ENCODE measurements at places on chromosomes 5 and 9.

DNA sequence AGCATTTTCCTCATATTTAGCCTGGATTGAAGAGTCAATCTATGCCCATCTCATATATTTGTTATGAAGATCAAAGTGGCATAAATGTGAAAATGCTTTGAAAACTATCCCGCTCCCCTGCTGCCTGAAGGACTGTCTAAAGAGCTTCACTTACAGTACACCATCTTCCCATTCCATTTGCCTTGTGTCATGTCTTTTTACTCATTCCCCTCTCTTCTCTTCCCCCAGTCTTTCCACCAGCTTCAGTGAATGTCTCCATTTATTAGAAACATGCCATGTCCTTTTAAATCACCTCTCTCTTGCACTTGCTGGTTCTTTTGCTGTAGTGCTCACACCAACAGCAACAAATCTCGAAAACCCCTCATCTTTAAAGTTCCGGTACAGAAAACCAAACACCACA lies 192.7 kb upstream of the SGCD start:
- no peak for DNase-seq

DNA sequence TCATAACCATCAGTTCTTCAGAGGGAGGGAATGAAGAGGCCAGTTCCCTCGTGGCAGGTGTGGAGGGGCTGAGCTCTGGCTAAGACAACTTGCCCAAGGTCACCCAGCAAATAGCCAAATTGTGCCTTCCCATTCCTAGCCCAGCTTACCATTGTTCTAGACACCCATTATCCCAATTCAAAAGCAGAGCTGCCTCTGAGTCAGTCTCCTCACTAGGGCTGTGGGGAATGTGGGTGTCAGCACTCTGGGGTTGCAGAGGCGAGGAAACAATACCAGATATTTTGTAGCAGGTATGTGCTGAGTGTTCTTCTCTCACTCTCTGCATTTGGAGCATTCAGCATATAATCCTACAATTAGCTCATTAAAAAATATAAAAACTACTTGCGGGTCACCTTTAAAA lies 270.8 kb downstream of the PSAT1 start:
- no peak for DNase-seq

DNA sequence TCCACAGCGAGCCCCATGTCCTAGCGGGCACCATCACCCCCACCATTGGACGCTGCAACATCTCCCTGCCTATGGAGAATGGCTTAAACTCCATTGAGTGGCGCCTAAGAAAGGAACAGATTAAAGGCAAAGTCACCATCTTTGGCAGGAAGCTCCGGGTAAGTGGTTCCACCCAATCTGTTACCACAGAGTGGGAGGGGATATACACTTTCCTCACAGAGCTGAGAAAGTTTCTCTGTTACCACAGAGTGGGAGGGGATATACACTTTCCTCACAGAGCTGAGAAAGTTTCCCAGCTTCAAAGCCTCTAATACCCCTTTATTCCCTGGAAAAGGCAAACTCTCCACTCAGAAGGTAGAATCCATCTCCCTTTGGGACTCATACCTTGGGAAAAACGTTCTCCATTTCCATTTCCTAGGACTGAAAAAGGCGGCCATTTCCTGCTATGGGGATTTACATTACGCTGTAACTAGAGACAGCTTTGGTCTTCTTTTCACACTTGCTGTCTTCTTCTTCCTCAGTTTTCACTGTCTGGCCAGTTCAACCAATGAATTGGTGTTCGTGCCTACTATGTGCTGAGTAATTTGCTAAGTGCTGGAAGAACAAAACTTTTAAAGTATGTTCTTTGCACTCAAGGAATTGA lies 63.4 kb upstream of the WWC1 start:
- DNase-seq, result peak; percentile 11

DNA sequence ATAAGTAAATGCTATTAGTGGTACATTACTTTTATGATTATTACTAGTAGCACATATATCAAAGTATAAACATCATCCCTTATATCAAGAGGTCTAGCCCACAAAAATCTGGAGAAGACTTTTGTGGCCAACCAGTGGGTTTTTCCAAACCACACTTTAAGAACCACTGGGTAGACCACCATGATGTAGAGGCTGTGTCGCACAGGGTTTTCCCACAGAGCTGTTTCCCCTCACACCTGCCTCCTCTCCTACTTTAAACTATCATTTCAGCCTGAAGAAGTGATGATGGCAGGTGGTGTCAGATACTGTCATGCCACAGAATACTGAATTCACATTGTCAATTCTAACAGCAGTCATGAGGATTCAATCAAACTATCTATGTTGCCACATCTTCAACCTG lies 109.2 kb downstream of the FBXW11 start:
- peak; percentile 16 for DNase-seq

DNA sequence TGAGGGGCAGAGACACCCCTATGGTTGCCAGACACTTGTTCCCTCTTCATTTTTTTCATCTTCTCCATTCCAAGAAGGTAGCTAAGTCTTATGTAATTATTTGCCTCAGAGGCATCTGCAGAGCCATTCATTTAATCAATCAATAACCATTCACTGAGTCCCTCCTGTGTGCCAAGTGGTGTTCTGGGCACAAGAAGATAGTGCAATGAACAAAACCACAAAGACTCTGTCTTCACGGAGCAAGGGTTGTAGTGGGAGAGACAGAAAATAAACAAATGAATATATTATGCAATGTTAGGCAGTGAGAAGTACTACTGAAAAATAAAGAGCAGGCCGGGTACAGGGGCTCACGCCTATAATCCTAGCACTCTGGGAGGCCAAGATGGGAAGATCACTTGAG lies 41.4 kb upstream of the CTNNA1 start:
- DNase-seq, result no peak

DNA sequence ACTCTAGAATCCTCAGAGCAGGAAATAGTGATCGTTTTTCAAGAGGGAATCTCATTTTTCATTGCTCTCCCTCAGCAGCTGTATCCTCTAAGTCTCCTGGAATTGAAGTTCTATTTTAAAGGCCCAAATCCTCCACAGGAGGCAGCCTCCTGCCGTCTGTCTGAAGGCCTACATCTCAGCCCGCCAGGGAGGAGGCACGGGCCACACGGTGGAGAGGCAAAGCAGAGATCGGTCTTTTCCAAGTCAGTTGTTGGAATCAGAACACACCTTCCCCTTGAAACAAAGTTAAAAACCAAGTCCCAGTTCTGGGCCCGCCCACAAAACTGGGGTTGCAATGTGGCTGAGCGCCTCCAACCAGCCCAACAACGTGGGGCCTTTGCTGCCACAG lies 68.7 kb downstream of the RAPGEF1 start:
- DNase-seq, result no peak

DNA sequence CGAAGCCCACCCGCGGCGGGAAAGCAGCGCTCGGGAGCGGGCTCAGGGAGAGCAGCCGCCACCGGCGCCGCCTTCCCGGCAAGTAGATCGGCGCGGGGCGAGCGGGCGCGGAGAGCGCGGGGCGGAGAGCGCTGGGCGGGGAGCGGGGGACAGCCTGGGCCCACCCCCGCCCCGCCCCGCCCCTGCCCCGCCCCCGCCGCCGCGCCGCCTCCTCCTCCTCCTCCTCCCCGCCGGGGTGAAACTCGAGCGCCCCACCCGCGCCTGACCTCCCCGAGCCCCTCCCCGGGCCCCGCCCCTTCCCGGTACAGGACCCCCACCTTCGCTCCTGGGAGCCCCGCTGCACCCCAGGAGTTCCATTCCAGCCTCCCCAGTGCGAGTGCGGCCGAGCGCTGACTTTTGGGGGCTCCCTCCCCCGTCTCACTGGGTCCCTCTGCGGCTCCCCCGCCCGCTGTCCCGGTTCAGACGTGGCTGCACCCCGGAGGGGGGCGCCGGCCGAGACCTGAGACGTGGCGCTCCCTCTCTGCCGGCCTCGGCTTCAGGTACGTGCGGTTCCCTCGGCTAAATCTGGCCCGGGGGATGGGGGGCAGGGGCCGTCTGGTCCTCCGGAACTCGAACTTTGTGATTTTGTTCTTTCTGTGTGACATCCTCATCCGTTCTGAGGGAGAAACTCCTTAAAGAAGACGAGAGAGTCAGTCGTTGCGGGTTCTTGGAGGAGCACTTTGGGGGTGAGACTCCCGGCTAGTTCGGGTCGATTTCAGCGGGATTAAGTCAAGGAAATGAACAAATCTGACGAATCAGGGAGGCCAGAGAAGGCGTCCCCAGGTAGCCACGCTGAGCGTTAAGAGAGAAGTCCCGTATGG lies at the start of gene SEMA5A:
Gene SEMA5A, minus strand, starts transcription at position 84 of the 860 bp plus-strand sequence. CDS start 166,129 bp downstream, outside the sequence.
- peak; percentile 16 for DNase-seq

DNA sequence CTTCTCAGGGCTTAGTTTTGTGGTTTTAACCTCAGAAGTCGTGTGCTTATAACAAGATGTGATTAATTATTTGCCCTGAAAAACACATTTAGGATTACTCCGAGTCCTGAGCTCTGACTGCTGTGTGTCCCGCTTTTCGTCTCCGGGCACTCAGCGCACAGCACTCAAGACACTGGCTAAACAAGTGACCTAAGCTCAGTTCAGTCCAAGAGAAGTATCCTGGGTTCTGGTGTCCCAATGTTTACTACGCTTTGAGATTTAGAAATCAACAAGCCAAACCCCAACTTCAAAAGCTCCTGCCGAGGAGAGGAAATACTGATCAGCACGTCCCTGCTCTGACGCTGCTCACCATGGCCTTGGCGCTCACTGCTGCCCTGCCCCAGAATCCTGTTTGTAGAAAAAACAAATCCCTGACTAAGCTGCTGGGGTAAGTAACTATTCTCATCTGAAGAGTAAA lies 53.2 kb downstream of the IPPK start:
- DNase-seq, result no peak

GRCh38 chr5:116343961-116344360 lies 230.7 kb downstream of the SEMA6A start:
- DNase-seq, result no peak

GRCh38 chr5:149268928-149269557 lies 2.6 kb upstream of the AFAP1L1 start:
- DNase-seq, result peak; percentile 71

DNA sequence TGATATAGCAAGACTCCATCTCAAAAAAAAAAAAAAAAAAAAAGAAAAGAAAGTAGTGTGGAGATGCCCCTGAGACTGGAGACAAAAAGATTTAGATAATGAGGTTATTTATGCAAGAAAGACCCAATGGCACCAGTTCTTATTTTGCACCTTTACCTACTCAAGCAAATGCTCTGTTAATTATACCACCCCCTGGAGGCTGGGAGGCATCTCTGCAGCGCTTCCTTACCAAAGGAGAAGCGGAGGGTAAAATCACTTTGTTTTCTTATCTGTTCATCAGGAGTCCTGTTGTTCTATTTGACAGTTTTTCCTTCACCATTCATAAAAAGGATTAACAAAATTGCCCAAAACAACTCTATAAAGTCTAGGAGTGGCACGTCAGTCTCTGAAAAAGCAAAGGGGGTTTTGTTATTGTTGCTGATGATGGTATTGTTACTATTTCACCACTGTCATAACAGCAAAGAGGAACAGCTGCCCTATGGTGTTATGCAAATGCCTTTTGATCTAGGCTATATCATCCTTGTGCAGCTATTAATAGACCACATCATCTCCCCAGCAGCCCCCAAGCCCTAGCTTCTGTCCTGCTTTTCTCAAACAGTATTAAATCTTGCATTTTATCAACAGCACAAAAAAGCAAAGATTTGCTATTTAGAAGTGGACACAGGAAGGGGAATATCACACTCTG lies 174.0 kb downstream of the PALM2AKAP2 start:
- DNase-seq, result no peak

- DNase-seq, result no peak
Observed at GRCh38 chr9:112433499-112434392, 52.9 kb upstream of the KIAA1958 start.

Measured in activated CD4-positive, alpha-beta T cell treated with anti-CD3 and anti-CD28 coated beads, Interleukin-10, Interleukin-2, amounts not matched to agents 100 ng/mL and 50 ng/mL, durations not matched to agents 16 hours and 8 hours (primary cell).